Amniotic epithelial cell (primary cell): ENCODE measurements at places on chromosomes 4 and X.
A peak's percentile ranks its signal among the peaks of the same experiment; 100 is the strongest.

GRCh38 chr4:89146196-89146595 is 34.9 kb downstream of the TIGD2 start:
- no peak for DNase-seq

GRCh38 chrX:12390301-12390700 is 252.0 kb downstream of the FRMPD4 start:
- peak; percentile 58 for DNase-seq

- no peak for DNase-seq
Measured at GRCh38 chrX:107934262-107934661, 47.9 kb downstream of the TEX13B start.

- DNase-seq = peak; percentile 89
Measured at GRCh38 chr4:85498068-85498733, 23.3 kb downstream of the ARHGAP24 start.

DNA sequence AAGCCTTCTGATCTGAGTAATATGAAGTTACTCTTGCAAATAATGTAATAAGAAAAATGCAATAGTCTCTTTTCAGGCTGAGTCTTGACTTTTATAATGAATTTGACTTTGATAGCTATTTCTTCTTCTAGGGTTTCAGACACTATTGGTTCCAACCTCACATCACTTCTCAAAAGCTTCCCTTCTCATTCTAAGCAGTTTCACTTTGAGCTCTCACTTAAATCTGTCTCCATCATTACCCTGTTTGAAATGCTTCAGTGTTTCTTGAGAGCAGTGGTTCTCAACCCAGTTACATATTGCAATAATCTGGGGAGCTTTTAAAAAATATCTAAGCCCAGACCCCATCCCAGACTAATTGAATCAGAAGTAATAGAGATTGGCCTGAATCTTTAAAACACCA is 40.5 kb upstream of the BMP2K start:
- DNase-seq = no peak

- DNase-seq = peak; percentile 32
Measured at GRCh38 chr4:2946812-2947600, 16.2 kb downstream of the NOP14 start.
